ENCODE measurements at places on chromosomes 1 and 21.

DNA sequence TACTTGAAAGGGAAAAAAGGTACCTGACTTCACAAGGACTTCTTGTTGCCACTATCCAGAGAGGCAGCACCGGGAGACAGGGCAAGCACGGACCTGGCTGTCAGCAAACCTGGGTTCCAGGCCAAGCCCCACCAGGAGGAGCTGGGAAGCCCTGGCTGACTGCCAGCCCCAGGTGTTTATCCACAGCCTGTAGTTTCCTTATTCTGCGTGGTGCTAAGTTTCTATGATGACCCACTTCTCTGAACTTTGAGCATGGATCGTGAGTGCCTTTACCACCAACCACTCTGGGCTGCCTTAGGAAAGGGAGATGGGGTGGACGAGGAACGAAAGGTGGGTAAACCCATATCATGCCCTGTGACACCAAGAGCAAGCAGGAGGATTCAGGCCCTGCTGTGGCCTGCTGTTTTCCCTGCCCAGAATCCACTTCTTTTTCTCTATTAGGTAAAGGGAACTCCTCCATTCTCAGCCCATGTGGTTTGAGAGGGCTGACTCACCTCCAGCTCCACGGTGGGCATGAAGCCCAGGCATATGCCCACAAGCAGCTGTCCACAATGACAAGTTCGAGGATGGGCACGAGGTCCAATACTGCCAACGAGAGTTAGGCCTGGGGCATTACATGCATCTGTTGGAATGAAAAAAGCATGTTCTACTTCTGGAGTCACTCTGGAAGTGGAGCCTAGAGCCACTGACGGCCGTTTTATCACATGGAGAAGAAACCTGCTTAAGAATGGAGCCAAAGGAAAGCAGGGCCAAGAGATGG, 20.3 kb downstream of the TSPAN2 start:
- DNase-seq = peak; percentile 48

DNA sequence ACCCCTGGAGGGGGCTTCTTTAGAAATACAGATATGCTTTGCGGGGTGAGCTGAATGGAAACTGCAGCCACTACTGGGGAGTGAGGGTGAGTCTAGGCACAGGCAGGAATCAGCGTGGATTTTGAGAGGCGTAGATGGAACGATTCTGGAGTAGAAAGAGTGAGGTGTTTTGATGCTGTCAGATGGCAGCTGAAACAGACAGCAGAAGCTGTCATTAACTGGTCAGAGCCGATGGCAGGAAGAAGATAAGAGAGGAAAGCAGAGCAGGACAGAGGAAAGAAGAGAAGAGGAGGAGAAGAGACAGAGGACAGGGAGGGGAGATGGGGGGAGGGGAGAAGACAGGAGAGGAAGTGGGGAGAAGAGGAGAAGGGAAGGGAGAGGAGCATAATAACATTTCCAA, 138.5 kb downstream of the LRIG2 start:
- DNase-seq = no peak

DNA sequence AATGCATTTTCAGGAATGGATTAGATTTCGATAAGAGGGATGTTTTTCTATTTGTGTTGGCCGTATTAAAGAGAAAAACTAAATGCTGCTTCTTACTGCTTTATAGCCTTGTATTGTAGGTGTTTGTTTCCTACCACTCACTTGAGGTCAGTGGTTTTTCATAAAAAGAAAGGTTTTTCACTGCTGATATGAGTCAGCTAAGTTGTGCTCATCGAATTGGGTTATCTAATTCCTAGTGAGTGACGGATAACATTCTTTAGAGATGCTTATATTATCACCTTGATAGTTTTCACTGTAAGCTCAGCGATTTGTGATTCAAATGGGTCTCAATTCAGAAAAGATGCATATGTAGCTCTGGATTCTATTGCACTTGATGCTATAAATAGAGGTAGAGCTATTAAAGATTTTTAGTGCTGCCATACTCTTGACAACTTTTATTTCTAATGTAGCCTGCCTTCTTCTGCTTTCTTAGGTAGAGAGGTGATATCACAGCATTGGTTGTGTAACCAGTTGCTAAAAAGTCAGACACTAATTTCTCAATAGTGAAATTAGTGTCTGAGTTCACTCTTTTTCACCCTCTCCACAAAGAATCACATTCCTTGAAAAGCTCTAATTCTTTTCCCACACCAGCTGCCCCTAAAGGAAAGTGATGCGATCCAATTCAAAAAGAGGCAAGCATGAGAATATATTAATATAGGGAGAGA, 180.0 kb downstream of the RASAL2 start:
- DNase-seq = no peak

GRCh38 chr1:67464058-67464457, 33.9 kb upstream of the SERBP1 start:
- DNase-seq = no peak

- DNase-seq = peak; percentile 62
Observed at GRCh38 chr1:230754796-230755195, 7.6 kb downstream of the CAPN9 start.

DNA sequence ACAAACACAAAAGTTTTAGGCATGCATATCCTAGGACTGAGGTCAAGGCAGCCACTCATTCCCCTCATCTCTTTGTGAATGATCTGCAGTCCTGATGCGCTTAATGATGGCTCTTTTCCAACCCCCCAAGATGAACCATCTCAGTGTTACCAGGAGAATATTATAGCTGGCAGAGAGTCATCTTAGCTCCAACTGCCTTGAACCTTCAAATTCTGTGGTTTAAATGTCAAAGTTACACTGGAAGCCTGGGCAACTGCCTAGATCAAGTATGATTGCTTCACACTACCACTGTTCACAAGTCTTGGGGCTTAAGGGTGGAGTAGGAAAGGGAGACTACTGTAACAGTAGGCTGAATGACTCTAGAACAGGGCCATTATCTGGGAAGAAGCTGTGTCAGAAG, 8.0 kb upstream of the MYBPHL start:
- peak; percentile 4 for DNase-seq

- no peak for DNase-seq
Observed at GRCh38 chr1:80221319-80221718, 1214.8 kb upstream of the ADGRL4 start.

DNA sequence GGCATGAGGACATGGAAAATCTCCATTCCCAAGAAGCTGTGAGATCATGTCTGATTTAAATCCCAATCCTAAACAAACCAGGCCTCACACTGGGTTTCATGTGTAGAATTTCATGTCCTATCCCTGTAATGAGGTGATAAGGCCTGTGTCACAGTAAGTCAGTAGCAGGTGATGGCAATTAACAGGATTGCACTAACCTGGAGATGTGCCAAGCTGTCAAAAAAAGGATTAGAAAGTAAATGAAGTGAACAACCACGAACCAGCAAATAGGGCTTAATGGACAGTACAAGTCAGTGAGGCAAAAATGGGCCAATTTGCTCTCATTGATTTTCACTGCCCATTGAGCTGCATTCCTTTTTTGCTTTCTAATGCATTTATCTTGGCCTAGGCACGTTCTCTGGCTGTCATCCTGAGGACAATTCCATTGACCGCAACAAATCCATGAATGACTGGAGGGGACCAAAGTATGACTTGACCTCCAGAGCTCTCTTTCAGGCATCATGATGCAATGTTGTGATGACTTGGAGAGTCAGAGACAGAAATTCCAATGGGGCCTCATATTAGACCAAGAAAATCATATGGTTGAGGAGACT, 673.6 kb upstream of the ADGRL2 start:
- no peak for DNase-seq

DNA sequence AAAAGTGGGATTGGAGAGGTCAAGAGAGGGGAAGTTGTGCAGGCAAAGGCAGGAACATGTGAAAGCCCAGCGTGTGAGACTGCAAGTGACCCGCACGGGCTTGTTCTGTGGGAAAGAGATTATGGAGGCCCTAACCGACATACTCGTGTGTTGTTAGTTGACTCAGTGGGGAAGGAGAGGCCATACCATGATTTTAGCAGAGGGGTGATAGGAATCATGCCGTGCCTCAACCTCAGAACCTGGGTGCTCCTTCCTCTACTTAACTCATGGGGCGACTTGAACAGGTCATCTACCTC, 19.3 kb downstream of the PGLYRP3 start:
- DNase-seq = no peak

DNA sequence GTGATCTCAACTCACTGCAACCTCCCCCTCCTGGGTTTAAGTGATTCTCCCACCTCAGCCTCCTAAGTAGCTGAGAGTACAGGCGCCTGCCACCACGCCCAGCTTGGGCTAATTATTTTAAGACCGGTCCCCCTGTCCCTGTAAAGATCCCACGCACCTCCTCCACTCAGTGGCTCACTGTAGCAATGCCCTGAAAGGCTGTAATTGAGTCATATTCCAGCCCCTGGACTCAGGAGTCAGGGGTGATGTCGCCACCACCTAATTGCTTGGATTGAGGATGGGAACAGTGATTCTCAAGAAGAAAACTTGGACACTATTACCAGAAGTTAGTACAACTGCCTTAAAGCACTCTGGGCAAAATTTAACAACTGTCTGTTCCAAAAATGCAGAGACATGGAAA, 3.1 kb upstream of the EDARADD start:
- no peak for DNase-seq

GRCh38 chr1:45395051-45395450, 54.8 kb upstream of the MUTYH start:
- no peak for DNase-seq

DNA sequence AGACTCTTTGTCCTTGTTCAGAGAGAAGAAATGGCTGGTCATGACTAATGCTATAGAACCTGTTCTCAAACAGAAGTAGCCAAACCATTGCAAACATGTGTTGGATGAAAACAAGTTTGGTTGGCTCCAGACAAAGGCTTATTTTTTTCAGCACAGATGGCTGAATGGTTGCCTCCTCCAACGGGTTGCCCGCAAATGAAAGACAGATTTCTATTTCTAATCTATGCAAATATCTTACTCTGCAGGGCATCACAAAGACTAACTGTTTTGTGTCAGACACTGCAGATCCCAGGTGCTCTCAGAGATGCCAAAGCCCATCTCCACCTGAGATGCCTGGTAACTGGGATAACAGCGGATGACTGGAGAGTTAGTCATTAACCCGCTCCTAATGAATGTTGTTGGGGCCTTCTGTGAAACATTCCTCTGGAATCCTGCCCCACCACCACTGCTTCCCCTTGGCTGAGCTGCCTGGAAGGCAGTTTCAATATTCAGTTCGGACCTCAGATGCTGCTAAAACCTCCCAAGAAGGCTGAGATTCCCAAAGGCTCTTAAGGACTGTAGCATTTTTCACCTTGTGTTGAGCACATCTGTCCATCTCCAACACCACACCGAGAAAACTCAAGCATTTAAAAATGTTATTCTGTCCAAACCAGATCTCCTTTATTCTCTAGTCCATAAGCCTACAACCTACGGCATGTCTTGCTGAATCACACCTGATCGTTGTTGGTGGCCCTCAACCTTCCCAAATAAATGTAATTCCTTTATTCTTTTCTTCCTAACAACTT, 104.4 kb downstream of the PTPN14 start:
- DNase-seq = peak; percentile 91

Data from fibroblast of the aortic adventitia (primary cell).